SK-N-SH (cell line): ENCODE measurements at places on chromosomes 13 and 19.
A peak's percentile ranks its signal among the peaks of the same experiment; 100 is the strongest.

GRCh38 chr19:1252221-1252820, 3.9 kb downstream of the MIDN start:
- peaks cover 37% of the 10 kb centered on the region; the same call in 1 of the 2 replicates for H3K36me3 ChIP-seq
- H3K27ac ChIP-seq, result peak overlapping the region; percentile 99
- H3K4me3 ChIP-seq, result peak overlapping the region; percentile 86
- DNase-seq, result peak; percentile 55
- H3K4me1 ChIP-seq, result peaks cover 21% of the 10 kb centered on the region; the same call in 1 of the 2 replicates

DNA sequence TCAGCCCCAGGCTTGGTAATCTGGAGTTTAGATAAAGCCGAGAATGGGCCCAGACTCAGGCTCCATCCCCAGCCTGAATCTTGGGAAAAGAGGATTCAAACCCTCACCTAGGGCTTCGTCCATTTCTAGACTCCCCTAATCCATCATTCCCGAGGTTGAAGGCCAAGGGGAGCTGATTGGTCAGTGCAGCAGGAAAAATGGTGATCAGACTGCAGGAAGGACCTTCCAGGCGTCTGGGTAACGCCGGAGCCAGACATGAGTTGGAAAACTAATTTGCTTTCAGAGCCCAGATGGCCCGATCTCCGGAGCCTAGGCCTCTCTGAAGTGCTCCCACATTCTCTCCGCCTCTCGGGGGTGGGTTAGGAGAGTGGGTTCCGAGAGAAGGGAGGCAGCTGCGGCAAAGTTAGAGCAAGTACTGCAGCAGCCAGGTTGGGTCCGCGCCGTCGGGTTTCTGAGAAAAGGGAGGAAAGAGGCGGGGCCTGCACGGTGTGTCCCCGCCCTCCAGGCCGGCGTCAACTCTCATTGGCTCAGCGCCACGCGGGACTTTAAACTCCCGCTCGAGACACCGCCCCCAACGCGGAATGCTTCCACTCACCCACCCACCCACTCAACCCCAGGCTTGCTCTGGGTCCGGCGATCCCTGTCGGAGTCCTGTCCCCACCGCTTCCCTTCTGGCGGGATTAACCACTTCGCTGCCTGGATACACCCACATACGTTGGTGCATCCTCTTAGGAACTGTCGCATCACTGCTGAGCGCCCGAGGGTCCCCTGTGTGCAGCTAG, 788 bp upstream of the RTBDN start:
- H3K4me3 ChIP-seq, result peak overlapping the region; percentile 17; the same call in 1 of the 2 replicates
- no peaks in the 10 kb centered on the region for H3K27me3 ChIP-seq
- peaks cover 5% of the 10 kb centered on the region; the same call in 1 of the 2 replicates for H3K4me1 ChIP-seq
- peak; percentile 85 for DNase-seq
- H3K36me3 ChIP-seq, result no peaks in the 10 kb centered on the region
- peak overlapping the region; percentile 43 for H3K27ac ChIP-seq

GRCh38 chr19:5973867-5974635, 3.9 kb downstream of the RANBP3 start:
- no peak for DNase-seq
- peaks cover 20% of the 10 kb centered on the region for H3K4me1 ChIP-seq
- no peaks in the 10 kb centered on the region for H3K27me3 ChIP-seq
- H3K27ac ChIP-seq, result no peak overlapping the region
- peaks cover 23% of the 10 kb centered on the region for H3K36me3 ChIP-seq
- H3K4me3 ChIP-seq, result no peak overlapping the region

DNA sequence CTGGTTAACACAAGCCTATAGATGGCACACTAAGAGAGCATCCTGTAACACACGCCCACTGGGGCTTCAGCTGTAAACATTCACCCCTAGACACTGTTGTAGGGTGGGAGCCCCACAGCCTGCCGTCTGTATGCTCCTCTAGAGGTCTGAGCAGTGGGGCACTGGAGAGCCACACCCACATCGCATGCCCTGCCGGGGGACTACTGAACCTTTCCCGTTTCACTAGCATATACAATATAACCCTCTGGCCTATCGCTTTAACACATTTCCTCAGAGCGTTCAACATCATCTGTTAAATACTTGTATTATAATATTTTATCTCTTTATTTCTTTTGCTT, 73.4 kb downstream of the PCDH9 start:
- no peak for DNase-seq
- H3K27me3 ChIP-seq, result no peaks in the 10 kb centered on the region
- H3K4me1 ChIP-seq, result no peaks in the 10 kb centered on the region; the same call in 1 of the 2 replicates
- no peak overlapping the region for H3K4me3 ChIP-seq

DNA sequence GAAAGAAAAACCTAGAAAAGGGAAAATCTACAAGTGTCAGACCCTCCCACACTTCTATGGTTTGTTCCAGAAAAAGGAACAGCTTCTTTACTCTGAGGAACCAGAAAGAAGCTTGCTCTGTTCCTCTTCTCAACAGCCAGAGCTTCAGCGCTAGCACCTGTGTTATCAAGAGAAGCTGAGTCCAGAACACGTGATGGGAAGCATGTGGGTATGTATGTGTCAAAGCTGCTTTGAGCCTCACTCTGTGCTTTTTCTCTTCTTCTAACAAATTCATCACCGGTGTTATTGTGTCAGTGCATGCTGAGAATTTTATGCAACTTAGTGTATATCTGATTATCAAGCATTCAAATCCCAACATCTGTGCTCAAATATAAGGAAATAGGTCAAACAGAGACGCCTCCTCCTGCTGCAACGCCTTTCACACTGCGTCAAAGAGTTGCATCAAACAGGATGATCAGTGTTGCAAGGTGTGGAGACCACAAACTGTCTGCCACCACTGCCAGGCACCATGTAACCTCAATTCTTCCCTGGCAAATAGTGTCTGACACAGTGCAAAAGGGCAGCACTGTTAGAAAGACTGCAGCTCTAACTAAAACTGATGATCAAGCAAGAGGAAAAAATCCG, 83.9 kb downstream of the LRRC63 start:
- H3K27ac ChIP-seq, result peak overlapping the region; percentile 84
- H3K4me1 ChIP-seq, result peaks cover 31% of the 10 kb centered on the region
- no peak overlapping the region for H3K4me3 ChIP-seq

GRCh38 chr13:96617528-96617927, 376.7 kb downstream of the OXGR1 start:
- no peaks in the 10 kb centered on the region for H3K4me1 ChIP-seq
- no peak overlapping the region for H3K4me3 ChIP-seq
- no peaks in the 10 kb centered on the region for H3K27me3 ChIP-seq
- no peak for DNase-seq
- no peak overlapping the region for H3K27ac ChIP-seq
- no peaks in the 10 kb centered on the region for H3K36me3 ChIP-seq

GRCh38 chr13:106919133-106919532, 351.2 kb upstream of the ARGLU1 start:
- no peaks in the 10 kb centered on the region; the same call in 1 of the 2 replicates for H3K4me1 ChIP-seq
- no peak overlapping the region for H3K4me3 ChIP-seq
- H3K27me3 ChIP-seq, result no peaks in the 10 kb centered on the region
- H3K27ac ChIP-seq, result no peak overlapping the region
- no peaks in the 10 kb centered on the region for H3K36me3 ChIP-seq
- DNase-seq, result no peak

DNA sequence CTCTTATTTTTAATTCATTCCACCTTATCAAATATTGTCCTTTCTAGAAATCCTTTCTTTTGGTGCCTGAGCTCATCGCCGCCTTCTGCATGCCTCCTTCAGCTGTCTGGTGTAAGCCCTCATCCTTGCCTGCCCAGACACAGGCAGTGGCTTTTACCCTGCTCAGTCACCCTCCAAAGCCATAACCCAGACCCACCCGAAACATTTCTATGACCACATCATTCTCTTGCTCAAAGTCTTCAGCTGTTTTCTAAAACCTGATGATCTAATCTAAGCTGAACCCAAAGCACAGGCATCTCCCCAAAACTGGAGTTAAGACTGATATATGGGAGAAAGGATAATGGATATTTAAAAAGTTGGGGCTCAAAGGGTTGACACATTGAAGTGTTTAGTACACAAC, 753.7 kb upstream of the SGCG start:
- H3K27ac ChIP-seq, result no peak overlapping the region
- no peaks in the 10 kb centered on the region for H3K4me1 ChIP-seq
- no peak overlapping the region for H3K4me3 ChIP-seq
- no peak for DNase-seq
- no peaks in the 10 kb centered on the region for H3K36me3 ChIP-seq

DNA sequence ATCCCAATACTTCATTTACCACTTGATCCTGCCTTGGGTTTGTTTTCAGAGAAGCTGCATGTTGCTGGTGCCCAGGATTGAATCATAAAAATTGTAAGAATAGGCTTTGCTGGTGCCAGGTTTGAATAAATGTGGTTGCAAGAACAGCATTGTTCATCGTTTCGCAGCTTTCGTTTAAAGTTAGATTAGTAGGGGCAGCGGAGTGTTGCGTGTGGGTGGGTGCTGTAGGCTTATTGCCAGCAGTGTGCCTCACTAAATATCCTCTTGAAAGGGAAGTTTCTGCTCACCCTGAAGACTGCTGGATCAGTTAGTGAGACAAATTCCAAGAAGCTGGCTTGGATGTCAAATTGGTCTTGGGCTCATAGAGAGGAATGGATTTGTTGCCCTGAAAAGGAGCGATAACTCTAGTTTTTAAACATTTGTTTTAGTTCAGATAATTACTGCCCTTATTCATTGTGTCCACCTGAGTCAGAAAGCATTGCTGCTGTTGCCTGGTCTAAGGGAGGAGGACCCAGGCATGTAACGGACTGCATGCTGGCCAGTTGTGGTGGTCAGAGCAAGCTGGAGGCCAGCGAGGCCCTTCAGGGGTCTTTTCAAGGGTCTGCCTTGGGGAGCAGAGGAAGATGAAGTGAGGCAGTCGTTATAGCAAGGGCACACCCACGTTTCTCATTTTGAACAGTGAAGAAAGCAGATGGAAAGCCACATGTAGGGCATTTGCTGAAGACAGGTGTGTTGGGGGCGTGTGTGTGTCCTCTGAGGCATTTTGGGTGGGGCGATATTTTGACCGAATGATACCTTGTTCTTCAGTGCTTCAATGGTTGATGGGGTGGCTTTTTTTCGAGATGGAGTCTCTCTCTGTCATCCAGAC, 8.5 kb downstream of the ILF3 start:
- no peak for DNase-seq
- peaks cover 20% of the 10 kb centered on the region; the same call in 1 of the 2 replicates for H3K36me3 ChIP-seq
- no peaks in the 10 kb centered on the region for H3K4me1 ChIP-seq
- H3K27me3 ChIP-seq, result no peaks in the 10 kb centered on the region
- H3K4me3 ChIP-seq, result no peak overlapping the region

DNA sequence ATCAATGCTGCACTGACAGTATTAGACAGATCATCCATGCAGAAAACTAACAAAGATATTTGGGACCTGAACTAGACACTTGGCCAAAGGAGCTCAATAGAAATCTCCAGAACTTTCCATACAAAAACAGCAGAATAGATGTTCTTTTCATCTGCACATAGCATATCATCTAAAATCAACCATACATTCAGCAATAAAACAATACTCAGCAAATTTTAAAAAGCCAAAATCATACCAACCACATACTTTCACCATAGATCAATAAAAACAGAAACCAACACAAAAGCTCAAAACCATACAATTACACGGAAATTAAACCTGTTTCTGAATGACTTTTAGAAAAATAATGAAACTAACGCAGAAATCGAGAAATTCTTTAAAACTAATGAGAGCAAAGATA, 592.6 kb downstream of the SLITRK5 start:
- H3K4me3 ChIP-seq, result no peak overlapping the region
- H3K27me3 ChIP-seq, result no peaks in the 10 kb centered on the region

DNA sequence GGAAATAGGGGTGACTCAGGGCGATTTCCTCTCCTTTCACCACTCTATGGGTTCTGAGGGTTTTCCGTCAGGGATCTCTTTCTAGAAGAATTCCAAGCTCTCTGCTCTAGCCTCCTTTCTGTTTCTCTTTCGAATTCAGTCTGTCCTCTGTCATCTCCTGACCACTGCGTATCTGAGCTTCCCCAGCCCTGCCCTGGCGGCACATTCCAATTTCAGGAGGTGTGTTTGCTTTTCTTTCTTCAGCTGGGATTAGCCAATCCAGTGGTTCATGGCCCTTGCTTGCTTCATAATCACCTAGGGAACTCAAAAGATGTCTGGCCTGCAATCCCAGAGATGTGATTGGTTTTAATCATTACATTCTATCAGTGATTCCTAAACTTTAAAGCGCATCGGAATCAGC, 9.4 kb downstream of the IFNL2 start:
- H3K27me3 ChIP-seq, result no peaks in the 10 kb centered on the region
- no peak for DNase-seq
- H3K36me3 ChIP-seq, result no peaks in the 10 kb centered on the region
- no peak overlapping the region for H3K4me3 ChIP-seq
- no peak overlapping the region for H3K27ac ChIP-seq

GRCh38 chr19:57719901-57720519, 7.4 kb downstream of the ZNF671 start:
- no peaks in the 10 kb centered on the region for H3K27me3 ChIP-seq
- no peak overlapping the region for H3K4me3 ChIP-seq
- no peak overlapping the region for H3K27ac ChIP-seq
